COR-L47 (cell line): ENCODE measurements at places on chromosomes 4 and X.

DNA sequence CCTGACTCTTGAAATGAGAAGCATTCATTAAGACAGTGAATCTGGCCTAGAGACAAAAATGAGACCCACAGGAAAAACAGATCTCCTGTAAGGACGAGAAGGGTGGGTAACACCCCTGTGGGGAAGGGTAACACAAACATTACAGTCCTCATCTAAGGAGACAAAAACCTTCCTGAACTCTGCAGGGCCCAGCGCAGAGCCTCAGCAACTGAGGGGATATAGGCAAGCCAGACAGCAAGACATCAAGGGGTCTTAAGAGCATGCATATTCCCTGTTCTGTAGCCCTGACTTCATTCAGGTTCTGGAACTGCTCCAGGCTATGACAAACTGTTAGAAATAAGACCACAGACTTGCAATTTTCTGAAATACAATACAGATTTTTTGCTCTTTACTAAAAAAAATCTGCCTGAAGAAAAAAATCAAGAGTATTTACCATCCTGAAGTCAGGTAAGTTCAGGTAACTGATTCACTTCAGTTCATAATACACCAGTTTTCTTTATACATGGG, 15.5 kb downstream of the COX18 start:
- no peak for DNase-seq

DNA sequence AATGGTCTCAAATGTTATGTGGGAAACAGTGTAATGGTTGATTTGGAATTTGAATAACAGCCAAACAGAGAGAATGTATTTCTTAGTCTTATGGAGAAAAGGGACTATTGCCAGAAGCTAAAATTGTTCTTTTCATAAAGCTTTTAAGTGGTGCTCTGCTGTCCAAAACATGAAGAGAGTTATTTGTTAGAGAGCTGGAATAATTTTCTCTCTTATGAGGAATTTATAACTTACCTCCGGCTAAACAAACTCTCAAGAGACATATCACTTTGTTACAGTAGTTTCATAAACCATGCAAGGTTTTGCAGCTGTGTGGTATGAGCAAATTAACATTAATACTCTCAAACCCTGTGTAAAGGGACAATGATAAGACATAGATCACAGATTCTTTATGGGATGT, 28.6 kb downstream of the SULT1B1 start:
- no peak for DNase-seq

- DNase-seq: no peak
These were observed 149.3 kb upstream of the SLC4A4 start for GRCh38 chr4:71189471-71189870.

GRCh38 chr4:153393397-153393796, 48.9 kb downstream of the MND1 start:
- DNase-seq: no peak

DNA sequence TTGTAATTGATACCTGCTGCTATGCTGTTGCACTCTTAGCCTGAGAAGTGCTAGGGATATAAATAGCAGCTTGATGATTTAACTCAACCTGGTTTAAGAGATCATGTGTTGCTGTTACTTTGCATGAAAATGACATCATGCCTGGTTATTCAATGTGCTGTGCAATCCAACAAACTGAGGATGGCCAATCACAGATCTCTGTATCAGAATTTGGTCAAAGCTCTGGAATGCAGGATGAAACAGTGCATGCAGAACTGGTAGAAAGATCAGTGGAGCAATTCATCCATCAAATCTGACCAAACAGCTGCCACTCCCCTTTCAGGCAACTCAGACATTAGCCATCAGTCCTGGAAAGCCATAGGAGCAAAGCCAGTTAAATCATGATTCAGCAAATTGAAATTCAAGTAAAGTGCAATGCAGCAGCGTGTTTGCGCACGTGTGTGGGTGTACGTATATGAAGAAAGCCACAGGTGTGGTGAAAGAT, 160.3 kb upstream of the RASGEF1B start:
- DNase-seq: no peak

DNA sequence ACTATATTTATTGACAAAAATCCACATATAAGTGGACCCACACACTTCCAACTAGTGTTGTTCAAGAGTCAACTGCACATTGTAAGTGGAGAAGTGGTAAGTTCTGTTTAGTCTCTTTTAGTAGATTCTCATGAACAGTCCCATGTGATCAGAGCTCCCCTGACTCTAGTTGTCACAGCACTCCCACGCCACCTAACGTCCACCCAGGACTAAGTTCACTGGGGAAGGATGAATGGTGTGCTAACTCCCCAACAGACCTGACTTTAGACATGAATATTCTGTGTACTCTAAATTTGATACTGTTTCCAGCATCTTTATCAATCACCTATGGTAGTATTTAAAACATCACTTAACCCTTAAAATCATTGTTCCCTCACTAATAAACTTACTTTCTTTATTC, 59.8 kb downstream of the PACRGL start:
- no peak for DNase-seq

DNA sequence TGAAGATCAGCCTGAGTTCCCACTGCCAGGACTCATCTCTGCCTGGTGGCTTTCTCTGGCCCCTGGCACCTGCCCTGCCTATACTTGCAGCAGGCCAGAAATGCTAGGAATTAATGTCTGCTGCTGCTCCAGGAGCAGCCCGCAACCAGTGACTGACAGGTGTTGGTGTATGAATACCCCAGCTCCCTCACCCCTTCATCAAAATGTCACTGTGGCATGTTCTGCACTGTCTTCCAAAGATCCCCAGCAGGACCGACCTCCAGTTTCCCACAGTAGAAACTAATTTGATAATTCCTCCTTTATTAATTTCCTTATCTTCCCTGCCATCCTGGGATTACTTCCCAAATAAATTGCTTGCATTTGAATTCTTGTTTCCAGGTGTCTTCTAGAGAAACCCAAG, 425.4 kb downstream of the BCOR start:
- DNase-seq: no peak

- DNase-seq: no peak
These were observed 149.6 kb downstream of the INPP4B start for GRCh38 chr4:142696334-142697122.

DNA sequence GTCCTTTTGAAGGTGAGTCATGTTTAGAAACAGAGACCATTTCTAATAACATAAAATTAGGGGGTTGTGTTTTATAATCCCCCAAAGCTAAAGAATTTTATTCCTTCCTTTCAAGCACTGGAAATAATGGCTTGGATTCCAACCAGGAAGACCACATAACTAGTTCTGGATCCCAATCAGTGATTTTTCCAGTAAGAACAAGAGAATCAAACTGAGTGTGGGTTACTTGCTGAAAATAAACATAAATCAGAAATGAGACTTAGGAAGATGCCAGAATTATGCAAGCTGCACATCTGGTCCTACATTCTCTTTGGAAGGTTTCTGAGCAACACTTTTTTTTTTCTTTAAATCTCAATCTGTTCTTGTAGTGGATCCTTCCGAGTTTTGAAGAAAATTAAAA, 76.3 kb downstream of the SOWAHB start:
- no peak for DNase-seq

DNA sequence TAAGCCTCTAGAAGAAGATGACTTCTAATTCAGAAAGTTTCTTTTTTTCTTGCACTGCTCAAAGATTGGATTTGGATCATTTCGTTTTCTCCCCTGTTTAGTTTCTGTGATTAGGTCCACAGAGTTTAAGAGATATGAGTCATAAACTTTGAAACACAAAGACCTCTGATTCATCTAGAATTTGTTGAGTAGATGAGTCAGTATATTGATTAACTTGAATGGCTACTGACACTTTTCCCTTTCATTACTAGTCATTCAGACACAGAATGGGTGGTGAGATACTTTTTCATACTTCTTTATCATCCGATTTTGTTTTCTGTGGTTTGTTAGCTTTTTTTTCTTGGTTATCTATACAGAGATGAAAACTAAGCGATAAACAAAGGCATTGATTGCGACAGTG, 34.1 kb upstream of the AFF2 start:
- DNase-seq: no peak

DNA sequence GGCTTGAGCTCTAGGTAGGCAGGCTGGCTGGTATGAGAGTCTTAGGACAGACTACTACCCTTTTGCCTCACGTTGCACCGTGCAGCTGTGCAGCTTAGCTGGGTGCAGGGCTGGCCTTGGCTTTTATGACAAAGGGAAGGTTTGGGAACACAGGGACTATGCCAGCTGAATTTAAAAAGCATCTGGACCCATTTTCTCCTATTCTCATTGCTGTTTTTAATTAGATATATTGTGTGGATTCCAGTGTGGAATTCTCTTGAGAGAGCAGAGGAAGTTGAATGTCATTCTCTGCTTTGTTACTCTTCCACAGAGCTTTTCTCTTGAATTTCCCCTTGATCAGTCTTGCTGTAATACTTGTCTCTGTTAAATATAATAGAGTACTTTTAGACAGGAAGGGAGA, 192.7 kb downstream of the ZNF330 start:
- DNase-seq: no peak

DNA sequence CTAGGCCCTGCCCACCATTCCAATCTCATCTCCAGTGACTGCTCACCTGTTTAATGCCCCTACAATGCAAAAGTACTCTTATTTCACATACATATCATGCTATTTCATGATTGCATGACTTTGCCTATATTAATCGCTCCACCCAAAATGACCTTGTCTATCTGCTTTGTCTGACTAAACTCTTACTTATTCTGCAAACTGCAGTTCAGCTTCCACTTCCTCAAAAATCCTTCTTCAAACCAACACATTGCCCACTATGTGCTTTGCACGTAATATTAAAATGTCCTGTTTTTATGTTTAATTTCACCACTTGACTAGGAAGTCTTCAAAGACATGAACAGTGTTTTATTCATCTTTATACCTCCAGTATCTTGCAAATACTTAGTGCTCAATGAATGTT, 229.6 kb downstream of the OPHN1 start:
- no peak for DNase-seq

- DNase-seq: no peak
These were observed 100.7 kb upstream of the PGRMC2 start for GRCh38 chr4:128388352-128388630.

DNA sequence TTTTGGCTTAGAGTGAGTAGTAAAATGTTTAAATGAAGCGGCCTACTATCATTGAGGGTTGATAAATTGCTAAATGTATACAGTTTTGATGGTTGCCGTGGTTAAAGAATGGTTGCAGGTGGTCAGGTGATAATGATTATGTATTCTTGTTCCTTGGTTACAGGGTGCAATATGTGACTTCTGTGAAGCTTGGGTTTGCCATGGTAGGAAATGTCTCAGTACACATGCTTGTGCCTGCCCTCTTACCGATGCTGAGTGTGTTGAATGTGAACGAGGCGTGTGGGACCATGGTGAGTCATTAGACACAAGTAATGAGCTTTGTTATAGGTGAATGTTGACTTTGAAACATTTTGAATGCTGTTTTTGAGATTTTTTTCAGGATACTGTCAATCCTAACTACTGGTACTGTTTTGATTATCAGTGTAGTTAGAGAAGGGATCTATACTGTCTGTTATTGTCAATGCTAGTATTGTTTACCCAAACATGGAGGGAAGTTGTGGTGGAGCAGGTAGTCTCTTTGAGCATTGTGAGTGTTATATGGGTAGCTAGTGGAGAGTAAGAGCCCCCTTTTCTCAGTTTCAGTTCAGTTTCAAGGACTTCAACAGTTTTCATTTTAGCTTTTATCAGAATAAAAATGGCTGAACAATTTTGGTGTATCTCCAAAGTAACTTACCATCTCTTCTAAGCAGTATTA, 8.9 kb downstream of the ZNF330 start:
- no peak for DNase-seq

- DNase-seq: no peak
These were observed 153.2 kb downstream of the KLF8 start for GRCh38 chrX:56385336-56385735.

DNA sequence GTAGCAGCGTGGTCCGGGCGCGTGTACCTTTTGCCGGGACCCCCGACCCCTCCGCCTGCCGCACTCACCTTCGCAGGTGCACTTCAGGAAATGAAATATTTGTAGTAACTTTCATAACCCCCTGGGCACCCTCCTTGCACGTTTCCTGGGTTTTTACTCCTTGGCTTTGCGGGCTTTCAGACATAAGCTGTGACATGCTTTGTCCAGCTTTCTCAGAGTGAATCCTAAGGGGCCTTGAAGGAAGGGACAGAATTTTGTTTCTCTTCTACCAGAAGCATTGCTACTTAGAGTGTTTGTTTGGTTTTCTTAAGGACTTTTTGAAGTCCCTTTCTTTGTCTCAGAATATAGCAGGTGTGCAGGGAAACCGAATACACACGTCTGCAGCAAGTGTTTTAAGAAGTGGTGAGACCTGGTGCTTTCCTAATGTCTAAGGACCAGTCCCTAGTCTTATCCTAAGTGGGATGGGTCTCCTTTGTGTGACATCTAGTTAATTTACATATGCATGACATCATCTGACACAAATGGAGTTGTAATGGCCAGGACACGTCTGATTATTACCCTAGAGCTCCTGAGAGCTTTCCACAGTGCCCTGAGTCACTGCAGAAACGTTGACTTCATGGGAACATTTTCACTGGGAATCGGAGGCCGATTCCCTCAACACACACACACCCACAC, 1.3 kb downstream of the FAM149A start:
- DNase-seq: no peak
